ENCODE measurements at places on chromosomes 1 and 21.
A peak's percentile ranks its signal among the peaks of the same experiment; 100 is the strongest.

GRCh38 chr1:208003241-208003640 lies 92.3 kb upstream of the CD34 start:
- DNase-seq, result no peak

DNA sequence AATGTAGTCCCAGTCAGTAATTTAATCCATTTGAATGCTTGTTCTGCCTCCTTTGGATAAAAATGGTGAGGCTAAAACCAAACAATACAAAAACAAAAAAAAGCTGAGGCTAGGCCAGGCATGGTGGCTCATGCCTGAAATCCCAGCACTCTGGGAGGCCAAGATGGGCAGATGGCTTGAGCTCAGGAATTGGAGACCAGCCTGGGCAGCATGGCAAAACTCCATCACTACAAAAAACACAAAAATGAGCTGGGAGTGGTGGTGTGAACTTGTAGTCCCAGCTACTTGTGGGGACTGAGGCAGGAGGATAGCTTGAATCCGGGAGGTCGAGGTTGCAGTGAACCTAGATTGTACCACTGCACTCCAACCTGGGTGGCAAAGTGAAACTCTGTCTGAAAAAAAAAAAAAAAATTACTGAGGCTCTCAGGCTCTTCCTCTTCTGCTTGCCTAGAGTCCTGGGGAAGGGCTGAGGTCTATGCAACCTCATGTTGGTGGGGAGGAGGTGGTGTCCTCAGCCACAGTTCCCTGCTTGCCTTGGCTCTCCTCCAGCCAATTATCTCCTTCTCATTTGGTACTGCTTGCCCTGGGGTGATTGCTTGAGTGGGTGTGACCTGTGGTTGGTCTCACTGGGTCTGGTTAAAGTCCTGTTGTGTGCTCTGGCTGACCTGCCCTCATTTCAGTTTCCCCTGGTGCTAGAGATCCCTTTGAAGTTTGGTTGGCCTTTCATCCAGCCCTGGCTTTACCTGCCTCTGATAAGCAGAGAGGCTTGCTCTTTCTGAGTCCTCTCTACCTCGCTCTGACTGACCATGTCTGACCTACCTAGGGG lies 20.9 kb downstream of the S1PR1 start:
- DNase-seq, result no peak

DNA sequence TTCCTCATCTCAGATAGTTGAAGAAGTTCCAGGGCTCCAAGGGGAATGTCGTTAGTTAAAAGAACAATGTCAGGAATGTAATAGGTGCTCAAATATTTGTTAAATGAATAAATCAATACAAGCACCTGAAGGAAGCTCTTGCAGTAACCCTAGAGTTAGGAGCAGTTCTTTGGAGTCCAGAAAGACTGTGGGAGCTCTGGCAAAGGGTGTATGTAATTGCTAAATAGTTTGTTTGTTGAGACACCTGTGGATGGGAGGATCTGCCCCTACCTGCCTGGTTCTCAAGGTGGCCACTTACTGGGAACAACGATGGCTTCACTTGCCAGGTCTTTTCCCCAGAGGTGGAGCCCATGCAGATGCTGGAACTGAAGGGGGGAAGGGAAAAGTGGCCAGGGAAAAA lies 27.5 kb upstream of the JUN start:
- no peak for DNase-seq

DNA sequence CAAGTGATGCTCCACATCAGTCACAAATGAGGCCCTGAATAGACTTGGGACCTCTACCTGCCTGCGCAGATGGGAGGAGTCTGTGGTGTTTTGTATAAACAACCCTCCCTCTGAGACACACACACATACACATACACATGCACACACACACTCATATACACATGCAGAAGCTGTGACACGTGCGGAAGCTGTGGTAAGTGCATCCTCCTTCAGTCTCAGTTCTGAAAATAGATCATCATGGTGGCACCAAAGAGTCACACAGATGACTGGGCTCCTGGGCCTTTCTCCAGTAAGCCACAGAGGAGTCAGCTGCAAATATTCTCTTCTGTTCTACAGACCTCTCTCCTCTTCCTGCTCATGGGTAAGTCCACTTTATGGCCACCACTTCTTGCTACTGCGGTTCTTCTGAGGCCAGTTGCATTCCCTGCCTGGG lies at the start of gene LY9:
Gene LY9, plus strand, starts transcription at position 224 of the 433 bp plus-strand sequence. Its CDS starts 14 bp downstream, at position 238.
- DNase-seq, result peak; percentile 41

DNA sequence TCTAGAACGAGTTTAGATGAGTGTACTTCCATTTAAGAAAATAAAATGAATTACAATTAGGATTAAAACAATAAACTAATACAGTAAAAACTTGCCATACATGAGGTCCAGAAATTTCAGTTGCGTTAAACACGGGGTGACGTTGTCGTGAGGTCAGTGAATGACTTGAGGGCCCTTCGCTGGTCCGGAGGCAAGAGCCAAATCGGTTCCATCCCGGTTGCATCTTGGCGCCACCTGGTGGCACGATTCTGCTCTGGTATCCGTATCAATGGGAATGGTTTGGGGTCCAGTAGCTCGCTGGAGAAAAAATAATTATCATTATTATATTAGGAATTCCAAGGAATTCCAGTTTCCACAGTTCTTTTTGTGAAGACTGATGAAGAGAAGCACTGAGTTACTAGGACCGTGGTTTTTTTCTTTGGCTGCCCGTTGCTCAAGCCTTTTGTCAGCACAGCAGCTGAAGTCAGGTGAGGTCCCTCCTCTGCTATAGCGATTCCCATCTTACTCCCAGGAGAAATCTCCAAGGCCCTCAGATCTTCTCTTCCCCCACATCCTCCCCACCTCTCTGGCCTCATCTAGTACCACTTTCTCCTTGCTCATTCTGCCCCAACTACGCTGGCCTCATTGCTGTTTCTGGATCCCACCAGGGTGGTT lies 161.4 kb downstream of the SLC35F3 start:
- peak; percentile 39 for DNase-seq

- DNase-seq, result no peak
Observed at GRCh38 chr1:59686170-59686569, 128.6 kb upstream of the HOOK1 start.

DNA sequence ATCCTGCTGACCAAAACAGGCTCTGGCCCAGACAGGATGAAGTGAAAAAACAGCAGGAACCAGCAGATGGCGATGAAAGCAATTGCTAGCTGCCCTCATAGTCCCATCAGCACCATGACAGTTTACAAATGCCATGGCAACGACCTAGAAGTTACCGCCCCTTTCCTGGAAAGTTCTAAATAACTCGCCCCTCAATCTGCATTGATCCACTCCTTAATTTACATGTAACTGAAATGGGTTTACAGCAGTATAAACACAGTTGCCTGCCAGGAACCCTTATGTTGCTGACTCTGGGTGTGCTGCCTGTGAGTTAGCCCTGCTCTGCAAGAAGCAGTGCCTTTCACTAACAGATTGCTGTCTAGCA lies 65.5 kb upstream of the CR1L start:
- DNase-seq, result no peak

- DNase-seq, result no peak
Observed at GRCh38 chr1:171468120-171468750, 17.1 kb upstream of the PRRC2C start.

GRCh38 chr1:54315099-54315498 lies 91.1 kb downstream of the SSBP3 start:
- no peak for DNase-seq

- DNase-seq, result no peak
Observed at GRCh38 chr1:221987860-221988520, 246.1 kb upstream of the DUSP10 start.

DNA sequence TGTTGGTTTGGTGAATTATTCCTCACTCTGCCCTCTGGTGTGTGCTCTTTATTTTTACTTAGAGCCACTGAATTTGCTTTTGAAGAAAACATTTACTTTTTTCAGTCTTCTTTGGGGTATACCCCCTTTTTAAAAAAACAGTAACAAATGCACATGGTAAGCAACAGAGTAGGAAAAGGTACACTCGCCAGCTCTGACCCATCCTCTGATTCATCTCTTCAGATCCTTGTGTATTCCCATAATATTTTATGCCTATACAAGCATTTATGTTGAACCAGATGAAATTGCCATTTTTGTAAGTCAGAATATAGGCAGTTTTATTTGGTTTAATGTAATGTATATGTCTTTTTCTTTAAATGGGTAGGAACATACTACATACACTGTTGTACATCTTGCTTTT lies 28.3 kb downstream of the TTC3 start:
- no peak for DNase-seq

- DNase-seq, result no peak
Observed at GRCh38 chr1:230517326-230517725, 91.2 kb upstream of the PGBD5 start.

DNA sequence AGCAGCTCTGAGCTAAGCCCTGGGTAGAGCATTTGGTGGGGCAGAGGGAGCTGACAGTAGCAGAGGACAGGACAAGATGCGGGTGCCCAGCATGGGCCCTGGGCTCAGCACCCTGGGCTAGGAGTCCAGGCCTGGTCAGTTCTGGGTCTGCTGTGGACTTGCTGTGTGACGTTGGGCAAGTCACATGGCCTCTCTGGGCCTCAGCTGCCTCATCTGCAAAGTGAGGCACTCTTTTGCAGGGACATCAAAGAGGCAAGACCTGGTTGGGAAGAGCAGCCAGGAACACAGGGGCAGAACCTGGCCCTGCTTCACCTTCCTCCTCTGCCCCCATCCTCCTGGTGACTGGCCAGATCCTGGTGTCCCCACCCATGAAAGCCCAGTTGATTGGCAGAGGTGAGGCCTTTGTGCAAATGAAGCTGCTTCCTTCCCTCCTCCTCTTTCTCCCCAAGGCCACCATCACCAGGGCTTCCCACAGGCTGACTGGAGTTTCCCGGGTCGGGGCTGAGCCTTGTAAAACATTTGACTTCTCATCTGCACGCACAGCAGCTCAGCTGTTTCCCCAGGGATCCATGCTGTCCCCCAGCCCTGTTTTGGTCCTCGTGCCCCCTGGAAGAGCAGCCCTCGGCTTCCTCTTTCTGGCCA lies 350.5 kb downstream of the MATN1 start:
- no peak for DNase-seq

- DNase-seq, result no peak
Observed at GRCh38 chr21:40021558-40022351, 154.5 kb downstream of the PCP4 start.

DNA sequence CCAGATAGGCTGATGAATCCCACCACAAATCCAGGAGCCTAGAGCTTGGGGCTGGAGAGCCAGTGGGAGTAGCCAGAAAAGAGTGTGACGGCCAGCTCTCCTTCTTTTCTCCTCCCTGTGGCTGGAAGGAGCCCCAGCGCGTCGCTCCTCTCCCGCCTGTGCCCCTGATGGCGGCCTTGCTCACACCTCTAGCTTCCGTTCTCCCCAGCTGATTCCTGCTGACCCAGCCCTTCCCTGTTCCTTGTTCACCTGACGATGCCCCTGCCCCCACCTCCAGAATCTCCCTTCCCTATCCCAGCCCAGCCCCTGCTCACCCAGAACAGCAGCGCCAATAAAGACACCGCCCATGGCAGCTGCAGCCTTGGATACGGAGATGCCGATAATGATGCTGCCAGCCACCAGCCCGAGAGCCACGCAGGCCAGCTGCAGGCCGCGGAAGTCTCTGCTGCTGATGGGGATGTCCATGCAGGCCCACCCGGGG lies 656 bp downstream of the KNCN start:
- DNase-seq, result no peak

GRCh38 chr1:64486193-64486592 lies 16.3 kb downstream of the CACHD1 start:
- no peak for DNase-seq

DNA sequence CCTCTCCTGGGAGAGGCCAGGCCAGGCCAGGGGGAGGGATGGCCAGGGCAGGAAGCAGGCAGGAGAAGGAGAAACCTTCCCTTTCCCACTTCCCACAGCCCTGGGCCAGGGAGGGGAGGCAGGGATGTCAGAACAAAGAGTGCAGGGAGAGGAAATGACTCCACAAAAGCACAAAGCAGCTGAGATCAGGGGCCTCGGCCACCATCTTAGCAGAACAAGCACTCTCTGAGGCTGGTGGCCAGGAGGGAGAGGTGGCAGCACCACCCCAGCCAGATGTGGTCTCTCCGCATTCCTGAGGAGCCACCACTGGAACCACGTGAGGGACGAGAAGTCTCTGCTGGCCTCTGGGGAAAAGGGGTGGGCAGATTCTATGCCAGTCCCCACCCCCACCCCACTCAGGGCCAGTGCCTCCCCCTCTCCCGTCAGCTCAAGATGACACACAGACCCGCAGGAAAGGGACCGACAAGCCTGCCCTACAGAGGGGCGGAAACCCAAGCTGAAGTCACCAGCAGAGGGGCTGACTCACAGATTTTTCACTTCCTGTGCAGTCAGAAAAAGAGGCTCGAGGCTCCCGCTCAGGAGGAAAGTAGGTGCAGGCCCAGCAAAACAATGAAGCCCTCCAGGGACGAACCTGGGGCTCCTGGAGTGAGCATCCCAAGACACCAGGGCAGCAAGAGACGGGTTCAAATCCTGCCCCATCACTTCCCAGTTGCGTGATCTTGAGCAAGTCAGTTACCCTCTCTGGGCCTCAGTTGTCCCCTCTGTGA lies 24.1 kb upstream of the ALDH4A1 start:
- DNase-seq, result peak; percentile 77
